ENCODE measurements at places on chromosomes 2 and 18.

DNA sequence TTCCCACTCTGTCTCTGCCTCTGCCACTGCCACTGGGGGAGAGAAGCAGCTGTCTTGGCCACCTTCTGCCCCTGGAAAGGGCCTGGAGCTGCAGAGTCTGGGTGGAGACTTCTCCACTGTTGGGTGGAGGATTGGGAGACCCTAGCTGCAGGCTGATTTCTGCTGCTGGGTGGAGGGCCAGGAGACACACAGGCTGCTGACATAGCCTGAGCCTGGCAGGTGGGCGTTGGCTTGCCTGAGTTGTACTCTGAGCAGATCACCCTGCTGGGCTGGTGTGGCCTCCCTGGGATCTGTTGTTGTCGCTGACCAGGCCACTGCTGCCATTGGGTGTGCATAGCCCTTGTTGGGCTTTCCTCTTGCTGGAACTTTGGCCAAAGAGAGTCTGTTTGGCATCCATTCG is 64.3 kb downstream of the ARHGEF4 start:
- DNase-seq, result no peak

DNA sequence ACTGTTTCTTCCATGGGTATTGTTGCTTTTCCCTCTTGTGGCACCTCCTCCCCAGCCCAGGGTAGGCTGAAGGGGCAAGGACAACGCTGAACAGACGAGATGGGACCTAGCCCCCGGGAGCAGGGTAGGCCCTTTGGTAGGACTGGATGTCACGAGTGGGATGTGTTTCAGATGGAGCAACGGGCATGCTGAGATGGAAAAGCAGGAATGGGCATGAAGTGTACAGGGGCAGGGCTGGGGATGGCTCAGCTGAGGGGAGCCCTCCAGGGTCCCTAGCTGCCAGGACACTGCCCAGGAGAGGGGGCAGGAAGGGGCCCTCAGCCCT is 33.4 kb downstream of the ARHGEF4 start:
- DNase-seq, result no peak

DNA sequence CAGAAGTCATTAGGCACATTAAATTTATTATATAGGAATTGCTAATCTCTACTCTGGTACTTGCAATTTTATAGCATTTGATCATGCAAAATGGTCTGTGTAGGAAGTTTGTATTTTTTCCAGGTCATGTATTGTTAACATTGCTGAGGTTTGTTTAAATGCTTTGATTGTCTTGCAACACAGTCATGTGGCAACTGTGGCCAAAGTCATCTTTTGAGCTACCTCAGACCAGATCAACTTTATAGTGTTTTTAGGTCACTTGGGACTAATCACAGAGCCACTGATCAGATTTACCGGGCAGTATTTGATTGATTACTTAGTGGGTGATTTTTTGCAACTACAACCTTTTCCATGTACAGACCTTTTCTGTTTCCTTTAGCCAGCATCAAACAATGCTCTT is 3.7 kb downstream of the SERPINB5 start:
- DNase-seq, result no peak

DNA sequence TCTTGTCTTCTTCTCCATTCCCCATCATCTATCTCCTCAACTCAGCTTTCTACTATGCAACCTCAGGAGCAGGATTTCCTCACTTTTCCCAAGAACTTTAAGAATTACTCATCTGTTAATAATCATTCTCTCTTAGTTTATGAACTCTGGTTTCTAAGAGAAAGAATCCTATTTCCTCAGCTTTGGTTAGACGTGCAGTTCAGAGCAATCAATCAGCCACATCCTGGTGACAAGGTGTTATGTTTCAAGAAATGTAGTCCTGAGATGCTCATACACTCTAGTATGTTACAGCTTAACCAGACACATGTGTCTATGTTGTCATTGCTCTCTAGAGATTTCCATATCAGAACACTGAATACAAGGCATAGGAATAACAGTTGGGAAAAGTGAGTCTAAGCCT is 277.9 kb downstream of the MBD2 start:
- no peak for DNase-seq

- DNase-seq, result no peak
Observed at GRCh38 chr18:51185075-51185474, 12.4 kb downstream of the MEX3C start.

DNA sequence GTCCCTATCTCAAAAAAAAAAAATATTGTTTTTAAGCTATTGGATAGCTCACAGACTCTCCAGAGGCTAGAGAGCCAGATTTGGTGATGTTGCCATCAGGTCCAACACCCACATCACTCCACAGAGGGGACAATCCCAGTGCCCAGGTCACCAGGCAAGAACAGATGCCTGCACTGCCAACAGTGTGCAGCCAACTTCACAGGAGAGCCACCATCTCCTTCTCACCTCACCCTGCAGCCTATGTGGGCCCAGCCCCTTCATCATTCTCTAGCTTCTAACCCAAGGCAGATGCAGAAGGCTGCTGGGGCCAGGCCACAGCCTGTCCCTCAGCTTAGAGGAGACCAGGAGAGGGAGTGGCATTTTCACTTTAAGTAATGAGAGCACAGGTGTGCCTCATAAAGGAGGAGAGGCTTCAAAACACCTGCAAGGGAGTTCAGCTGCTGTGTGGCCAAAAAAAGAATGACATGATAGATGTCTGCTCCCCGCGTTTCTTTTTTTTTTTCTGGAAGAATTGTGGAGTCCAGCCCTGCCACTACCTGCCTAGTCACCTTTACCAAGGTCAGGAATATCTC is 98.0 kb upstream of the ZSWIM2 start:
- no peak for DNase-seq

GRCh38 chr2:28395334-28396061 is 2.8 kb downstream of the FOSL2 start:
- DNase-seq, result no peak

DNA sequence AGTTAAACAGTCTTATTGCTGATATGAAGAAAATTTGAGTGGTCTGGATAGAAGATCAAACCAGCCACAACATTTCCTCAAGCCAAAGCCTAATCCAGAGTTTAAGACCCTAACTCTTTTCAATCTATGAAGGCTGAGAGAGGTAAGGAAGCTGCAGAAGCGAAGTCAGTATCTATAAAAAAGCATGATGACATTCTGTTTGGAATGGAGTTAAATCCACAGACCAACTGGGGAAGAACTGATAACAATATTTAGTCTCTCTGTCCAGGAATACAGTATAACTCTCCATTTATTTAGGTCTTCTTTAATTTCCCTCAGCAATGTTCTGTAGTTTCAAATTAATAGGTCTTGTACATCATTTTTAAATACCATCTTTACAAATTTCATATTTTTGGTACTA is 16.0 kb downstream of the PIGN start:
- no peak for DNase-seq

DNA sequence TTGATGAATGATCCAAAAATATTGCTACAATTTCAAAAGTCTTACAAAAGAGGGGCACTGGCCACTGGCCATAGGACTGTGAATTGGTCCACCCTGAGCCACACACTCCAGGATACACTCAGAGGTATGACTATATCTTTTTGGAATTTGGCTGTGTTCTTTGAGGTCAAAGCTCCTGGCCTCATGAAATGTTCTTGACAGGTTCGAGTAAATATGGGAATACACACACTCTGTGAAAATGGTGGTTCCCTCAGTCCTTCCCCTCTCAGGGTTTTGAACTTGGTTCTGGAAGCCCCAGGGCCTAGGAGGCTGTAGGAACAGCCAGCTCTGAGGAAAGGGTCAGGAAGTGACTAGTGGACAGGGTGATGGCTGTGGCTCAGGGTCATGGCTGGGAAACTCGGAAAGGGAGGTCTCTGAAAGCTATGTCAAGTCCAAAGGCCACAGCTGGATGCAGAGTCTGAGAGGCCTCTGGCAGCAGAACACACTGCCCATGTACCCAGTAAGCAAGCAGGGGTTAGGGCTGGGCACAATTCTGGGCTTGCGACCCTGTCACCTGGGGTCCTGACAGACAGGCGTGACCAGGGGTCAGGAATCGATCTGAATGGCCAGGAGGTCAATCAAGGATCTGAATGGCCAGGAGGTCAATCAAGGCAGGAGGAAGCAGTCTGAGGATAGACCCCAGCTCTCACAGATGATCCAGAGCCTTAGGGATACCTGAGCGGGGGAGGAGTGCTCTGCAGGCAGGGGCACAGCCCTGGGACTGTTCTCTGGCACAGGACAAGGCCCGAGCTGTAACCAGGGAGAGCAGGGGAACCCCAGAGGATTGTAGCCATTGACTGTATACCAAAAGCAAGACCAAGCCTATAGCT is 223.4 kb upstream of the SMAD2 start:
- no peak for DNase-seq

GRCh38 chr2:64525317-64525613 is 1.1 kb downstream of the AFTPH start:
- no peak for DNase-seq

DNA sequence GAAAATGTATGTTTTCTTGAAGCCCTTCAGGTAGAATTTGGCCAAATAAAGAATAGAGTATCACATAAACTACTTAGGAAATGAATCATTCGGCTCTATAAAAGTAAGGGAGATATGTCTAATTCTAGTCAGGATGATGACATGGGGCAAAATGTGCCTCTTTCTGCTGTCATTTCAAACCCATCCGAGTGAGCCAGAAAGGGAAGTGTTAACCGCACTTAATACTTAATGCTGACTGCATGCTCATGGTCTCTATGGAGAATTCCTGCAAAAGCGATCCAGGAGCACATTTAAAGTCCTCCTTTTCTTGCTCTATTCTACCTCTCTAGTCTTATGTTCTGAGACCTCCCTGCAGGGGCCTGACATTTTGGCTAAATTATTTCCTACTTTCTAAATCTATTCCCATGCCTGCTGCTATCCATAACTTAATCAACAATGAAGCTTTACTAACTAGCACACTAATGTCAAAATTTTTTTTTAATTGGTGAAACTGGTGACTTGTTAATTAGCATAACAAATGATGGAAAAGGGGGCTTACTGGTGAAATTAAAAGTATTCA is 127.4 kb downstream of the CDC42EP3 start:
- no peak for DNase-seq

DNA sequence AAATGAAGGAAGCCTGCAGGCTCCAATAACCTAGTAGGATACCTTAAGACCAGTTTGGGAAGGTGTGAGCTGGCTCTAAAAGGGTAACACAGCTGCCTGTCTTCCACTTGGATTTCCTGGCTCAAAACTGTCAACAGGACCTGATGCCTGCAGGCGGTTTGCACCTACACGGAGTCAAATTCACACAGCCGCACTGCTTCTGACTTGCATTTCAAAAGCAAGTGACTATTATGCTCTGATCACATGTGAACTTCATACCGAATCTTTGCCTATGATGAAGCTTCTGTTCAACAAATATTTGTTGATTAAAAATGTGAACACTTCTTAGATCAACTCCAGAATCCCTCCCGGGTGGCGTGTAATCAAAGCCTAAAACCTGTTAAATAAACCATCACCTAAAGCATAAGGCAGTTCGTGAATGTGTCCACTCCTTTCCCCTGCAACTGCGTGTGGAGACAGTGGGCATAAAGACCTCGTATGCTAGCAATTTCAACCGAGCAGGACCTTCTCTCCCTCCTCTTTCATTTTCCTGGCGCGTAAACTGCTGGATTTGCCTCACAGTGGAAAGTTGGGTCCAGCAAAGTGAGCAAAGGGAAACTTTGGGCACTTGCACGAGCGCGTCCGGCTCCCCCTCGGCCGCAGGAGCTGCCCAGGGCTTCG is 784 bp downstream of the CRACDL start:
- DNase-seq, result no peak

- no peak for DNase-seq
Observed at GRCh38 chr2:26164231-26164630, 8.7 kb upstream of the GAREM2 start.

DNA sequence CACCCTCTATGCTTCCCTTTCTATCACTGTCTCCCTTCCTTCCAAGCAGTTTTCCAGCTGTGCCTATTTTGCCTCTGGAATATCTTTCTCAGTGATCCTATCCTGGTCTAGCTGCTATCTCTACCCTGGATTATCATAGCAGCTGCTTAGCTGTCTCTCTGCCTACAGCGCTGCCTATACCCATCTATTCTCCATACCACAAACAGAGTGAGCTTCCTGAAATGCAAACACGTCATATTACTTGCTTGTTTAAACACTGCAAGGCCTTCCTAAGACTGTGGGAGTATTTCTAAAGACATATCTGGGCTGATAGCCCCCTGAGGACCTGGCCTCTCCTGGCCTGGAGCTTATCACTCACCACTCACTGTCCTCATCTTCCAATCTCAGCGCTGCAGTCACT is 220.1 kb downstream of the NAPG start:
- DNase-seq, result no peak

- DNase-seq, result no peak
Observed at GRCh38 chr2:42446503-42447271, 47.1 kb downstream of the KCNG3 start.

DNA sequence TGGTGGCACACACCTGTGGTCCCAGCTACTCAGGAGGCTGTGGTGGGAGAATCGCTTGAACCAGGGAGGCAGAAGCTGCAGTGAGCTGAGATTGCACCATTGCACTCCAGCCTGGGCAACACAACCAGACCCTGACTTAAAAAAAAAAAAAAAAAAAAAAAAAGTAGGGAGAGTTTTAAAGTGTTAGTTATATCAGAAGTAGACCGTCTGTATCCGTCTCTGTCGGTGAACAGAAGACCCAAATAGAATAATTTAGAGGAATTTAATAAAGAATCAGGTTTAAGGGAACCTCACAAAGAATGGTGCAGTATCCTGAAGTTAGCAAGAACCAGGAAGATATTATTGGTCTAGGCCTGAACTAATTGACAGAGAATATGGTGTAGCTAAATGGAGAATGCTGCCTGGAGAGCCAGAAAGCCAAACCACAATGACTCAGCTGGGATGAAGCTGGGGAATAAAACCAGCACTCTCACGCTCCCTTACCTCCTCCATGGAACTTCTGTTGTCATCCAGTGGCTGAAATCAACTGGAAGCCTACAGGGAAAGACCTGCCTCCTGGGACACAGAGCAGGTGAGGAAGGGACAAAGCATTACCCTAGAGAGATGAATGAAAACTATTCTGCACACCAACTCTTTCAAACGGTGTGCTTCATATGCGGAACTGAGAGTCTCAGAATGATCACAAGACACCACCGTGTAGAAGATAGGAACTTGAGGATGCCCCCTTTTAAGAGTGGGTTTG is 39.1 kb upstream of the PLEKHM3 start:
- DNase-seq, result no peak

- DNase-seq, result no peak
Observed at GRCh38 chr18:58455314-58456188, 173.3 kb downstream of the ALPK2 start.

DNA sequence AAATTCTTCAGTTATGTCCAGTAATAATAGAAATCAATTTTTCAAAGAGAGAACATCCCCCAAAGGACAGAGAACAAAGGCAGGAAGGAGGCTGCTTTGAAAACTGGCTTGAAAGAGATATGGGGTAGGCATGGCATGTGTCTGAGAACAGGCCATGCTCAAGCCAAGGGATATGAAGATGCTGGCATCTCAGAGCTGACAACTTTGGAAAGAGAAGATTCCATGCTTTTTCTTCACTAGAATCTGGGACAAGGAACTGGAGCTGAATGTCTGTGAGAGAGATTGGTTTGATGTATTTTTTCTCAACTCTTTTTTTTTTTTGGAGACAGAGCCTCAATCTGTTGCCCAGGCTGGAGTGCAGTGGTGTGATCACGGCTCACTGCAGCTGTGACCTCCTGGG is 139.8 kb upstream of the DLX2 start:
- no peak for DNase-seq

- no peak for DNase-seq
Observed at GRCh38 chr2:229348128-229348527, 77.0 kb upstream of the PID1 start.

GRCh38 chr2:178229927-178230326 is 35.6 kb downstream of the OSBPL6 start:
- DNase-seq, result no peak

All from D721Med (cell line).